Activated T-cell treated with anti-CD3 and anti-CD28 coated beads, Interleukin-2, amount 50 U/mL, for 72 hours (primary cell): ENCODE measurements at places on chromosomes 12 and 14. TPM values are rescaled to one million over a fixed set of nuclear protein-coding genes. Genes with fewer than 3 reads are reported as not detected.

- no peak for DNase-seq
Measured at GRCh38 chr12:14846876-14847580, 3.7 kb upstream of the ART4 start.

GRCh38 chr12:34186492-34186891, 164.2 kb downstream of the ALG10 start:
- DNase-seq = no peak

DNA sequence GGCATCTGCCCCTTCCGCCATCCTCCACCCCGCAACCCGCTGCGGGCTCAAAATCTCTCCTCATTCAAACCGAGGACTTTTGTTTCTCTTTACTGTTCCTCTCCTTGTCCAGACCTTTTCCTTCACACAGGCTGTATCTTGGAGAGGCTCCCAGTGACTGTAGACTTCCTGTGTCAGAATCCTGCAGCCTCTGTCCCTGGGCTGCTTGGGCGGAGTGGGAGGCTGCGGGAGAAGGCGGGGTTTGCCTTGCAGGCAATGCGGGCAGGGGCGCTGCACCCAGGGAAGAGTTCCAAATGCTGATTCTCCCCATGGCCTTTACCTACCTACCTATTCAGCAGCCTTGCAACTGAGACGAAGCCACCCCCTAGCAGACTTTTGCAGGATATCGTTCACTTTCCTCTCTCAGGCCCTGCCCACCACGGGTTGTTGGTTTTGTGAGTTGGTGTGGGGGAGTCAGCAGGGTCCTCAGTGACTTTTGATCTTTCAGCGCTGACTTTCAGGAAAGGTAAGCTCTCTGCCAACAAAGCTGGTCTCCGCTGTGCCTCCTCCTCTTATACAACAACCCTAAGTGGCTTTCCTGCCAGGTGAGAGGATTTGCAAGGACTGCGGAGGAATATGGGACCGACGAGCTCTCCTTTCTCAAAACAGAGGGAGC, 79.0 kb upstream of the KCNA1 start:
- no peak for DNase-seq

NEUROD4 gene
- total RNA-seq = not detected
